ENCODE measurements at places on chromosomes 6 and 20. TPM values are rescaled to one million over a fixed set of nuclear protein-coding genes. Genes with fewer than 3 reads are reported as not detected.

Gene GABRR1
- total RNA-seq, result not detected

Gene CTCFL
- not detected for total RNA-seq

Gene PRSS35
- 1.6 TPM for total RNA-seq

Gene TRIM15
- not detected for total RNA-seq

Gene SNAI1
- total RNA-seq, result 0.68 TPM

Gene PCSK2
- total RNA-seq, result not detected

Gene MAFB
- 0.99 TPM for total RNA-seq

Gene REM1
- total RNA-seq, result 1.7 TPM

Gene GHRH
- not detected for total RNA-seq

Gene C6orf47
- 22.2 TPM for total RNA-seq

Measured in aortic smooth muscle cell (primary cell).